ENCODE measurements at places on chromosomes 6 and 20.

DNA sequence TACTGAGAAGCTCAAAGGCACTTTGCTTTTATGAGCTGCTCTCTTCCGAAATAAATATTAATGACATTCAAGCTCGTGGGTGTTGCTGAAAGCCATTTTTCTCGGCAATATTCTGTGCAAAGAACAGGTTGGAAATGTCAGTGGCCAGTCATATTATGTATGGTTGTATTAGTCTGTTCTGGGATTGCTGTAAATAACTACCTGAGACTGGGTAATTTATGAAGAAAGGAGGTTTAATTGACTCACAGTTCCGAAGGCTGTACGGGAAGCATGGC lies 32.1 kb downstream of the TUBB2B start:
- no peak for DNase-seq

DNA sequence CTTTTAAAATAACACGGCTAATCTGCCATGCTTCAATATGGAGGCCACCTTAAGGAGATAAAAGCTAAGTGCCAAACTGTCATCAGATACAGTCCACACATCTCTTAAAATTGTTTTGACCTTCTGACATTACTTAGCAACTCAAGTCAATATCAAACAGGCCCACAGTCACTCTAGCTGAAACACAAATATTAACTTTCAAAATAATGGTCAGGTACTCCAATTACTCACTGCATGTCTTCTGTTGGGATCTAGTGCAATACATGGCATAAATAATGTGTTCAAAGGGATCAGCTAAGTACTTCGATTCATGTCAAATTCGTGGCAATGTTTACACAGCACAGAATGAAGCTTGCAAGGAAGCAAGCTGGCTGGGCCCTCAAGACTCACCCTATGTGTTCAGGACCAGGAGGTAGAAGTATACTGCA lies 133.9 kb upstream of the BEND6 start:
- DNase-seq, result no peak

- DNase-seq, result no peak
These were observed 155.6 kb downstream of the OGFRL1 start for GRCh38 chr6:71444222-71444621.

DNA sequence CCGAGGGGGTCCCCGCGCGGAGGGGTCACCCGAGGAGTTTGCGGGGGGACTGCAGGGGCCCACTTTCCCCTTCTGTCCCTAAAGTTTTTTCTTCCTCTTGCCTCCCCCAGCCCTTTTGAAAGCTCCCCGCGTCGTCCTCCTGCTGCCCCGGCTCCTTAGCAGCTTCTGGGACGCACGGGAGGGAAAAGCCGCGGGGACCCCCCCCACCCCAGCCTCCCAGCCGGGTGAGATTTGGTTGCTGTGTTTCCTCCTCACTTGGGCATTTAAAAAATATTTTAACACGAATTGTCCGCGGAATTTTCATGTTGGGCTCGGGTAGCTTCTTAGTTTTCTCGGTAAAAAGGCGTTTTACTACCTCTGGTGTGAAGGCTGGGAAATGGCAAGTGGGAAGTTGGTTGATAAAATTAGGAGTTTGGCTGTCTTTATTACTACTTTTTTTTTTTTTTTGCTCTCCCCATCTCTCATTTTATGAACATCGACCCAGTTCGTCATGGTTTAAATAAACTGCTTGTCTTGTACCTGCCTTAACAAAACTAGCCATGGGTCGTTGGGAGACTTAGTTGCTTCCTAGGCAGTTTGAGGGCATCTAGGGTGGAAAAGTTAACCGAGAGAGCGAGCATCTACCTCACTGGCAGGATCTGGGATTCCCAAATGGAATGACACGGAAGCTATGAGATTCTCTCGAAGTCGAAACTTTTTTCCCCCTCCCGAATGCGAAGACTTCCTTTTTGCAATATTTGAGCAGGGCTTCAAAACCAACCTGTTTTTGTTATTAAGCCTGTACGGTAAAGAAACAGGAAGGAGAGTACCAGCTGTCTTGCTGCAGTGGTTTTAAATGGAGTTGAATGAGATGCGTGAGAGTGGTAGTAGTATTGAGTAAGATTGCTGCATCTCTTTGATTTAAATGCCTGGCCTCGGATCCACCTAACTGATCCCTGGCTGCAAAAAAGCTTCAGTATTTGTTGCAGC lies 868 bp downstream of the NCOA3 start:
- DNase-seq, result no peak

DNA sequence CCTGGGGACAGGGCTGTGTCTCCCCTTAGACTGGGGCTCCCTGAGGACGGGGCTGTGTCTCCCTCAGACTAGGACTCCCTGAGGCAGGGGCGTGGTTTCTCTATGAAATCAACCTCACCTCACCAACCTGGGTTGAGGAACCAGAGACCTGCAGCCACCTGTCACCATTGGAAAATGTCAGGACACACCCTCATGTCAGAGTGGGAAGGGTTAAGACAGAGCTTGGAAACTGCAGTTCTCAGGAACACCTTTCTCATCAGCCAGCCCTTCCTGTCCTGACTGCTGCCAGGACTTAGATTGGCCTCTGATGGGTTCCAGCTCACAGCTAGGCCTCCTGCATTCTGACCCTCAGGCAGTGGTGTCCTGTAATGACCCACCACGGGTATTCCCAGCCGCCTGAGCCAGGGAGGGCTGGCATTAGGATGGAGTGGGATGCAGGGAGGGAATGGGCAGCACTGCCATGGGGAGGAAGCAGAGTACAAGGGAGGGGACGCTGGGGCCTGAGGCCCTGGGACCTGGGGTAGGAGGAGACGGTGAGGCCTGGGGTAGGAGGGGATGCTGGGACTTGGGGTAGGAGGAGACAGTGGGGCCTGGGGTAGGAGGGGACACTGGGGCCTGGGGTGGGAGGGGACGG lies 76.3 kb downstream of the MRPL14 start:
- DNase-seq, result no peak

- DNase-seq, result no peak
These were observed 686.0 kb upstream of the MMS22L start for GRCh38 chr6:97969065-97969464.

GRCh38 chr20:21840991-21841390 lies 135.5 kb downstream of the PAX1 start:
- no peak for DNase-seq

- no peak for DNase-seq
These were observed 56.1 kb upstream of the CCN6 start for GRCh38 chr6:111997853-111998208.

- peak; percentile 62 for DNase-seq
These were observed 1.3 kb downstream of the NKAIN2 start for GRCh38 chr6:123804787-123805540.

GRCh38 chr20:63767456-63767855 lies 27.9 kb downstream of the SLC2A4RG start:
- no peak for DNase-seq

DNA sequence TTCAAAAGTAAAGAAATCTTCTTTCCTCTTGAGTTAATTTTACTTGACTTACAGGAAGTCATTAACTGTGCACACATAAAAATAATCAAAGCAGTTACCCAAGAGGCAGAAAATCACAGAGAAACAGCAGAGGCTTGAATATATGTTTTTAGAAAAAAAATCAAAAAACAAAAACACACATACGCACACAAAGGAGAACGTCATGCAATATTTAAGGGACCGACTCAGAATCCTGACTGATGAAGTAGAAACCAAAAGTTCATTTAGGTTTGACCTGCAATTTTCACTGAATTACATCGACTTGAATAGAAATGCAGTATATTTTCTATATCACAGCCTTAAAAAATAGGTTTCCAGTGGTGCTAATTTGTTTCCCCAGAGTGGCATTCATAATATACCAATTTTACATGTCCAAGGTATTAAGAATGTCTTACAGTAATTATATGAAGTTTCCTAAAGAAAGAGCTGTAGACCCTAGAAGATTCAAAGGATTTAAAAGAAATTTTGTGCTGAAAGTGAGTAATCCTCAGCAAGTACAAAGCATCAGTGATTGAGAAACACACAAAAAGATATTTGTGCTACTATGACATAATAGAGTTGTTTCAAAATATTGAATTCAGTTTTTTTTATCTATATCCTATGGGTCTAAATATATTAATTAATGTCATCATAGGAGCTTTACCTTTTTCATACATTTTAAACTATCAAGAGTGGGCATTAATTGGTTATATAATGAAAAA lies 358.5 kb upstream of the RUNX2 start:
- DNase-seq, result no peak

- no peak for DNase-seq
These were observed 116.0 kb upstream of the FOXA2 start for GRCh38 chr20:22700367-22700766.

- DNase-seq, result no peak
These were observed 150.4 kb upstream of the QKI start for GRCh38 chr6:163263998-163264661.

GRCh38 chr6:41774841-41775240 lies 4.9 kb downstream of the FRS3 start:
- no peak for DNase-seq

GRCh38 chr20:45138561-45139300 lies 14.5 kb upstream of the WFDC12 start:
- DNase-seq, result no peak

- no peak for DNase-seq
These were observed 54.3 kb downstream of the MKKS start for GRCh38 chr20:10379761-10380160.

DNA sequence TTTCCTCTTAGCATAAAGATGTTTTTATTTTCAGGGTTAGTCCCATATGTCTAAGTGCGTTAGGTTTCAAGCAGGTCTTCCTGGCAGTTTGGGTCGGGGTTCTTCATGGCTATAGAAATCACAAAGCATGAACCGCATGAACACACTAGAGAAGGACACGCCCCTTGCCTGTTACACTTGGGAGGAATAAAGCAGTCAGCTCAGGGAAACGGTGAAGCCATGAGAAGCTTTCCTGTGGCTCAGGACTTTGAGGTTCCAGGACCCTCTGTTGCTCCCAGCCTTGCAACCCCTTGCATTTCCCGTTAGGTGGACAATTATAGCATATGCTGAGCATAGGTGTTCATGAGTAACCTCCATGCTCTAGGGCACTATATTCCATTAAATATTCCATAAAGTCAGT lies 96.7 kb downstream of the SYCP2 start:
- DNase-seq, result no peak

GRCh38 chr20:3203315-3204123 lies 963 bp downstream of the DDRGK1 start:
- no peak for DNase-seq

- DNase-seq, result no peak
These were observed 21.4 kb upstream of the AKIRIN2 start for GRCh38 chr6:87723170-87724078.
